ENCODE measurements at places on chromosomes 13 and 19. TPM values are rescaled to one million over a fixed set of nuclear protein-coding genes. Genes with fewer than 3 reads are reported as not detected.

DNA sequence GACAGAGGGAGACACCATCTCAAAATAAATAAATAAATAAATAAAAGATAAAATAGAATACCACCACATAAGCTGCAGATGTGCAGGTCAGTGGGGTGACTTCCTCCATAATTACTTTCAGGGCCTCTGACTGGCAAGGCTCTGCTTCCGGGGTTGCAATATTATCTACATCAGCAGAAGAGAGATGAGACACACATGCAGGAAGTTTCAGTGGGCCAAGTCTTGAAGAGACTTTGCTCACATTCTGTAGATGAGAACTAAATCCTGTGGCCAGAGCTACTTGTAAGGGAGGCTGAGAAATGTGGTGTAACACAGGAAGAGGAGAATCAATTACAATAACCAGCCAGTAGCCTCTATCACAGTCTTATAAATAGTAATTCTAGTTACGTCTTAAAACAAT, 89.9 kb upstream of the MAB21L1 start:
- no peaks in the 10 kb centered on the region for H3K27me3 ChIP-seq
- no peak overlapping the region for H3K4me3 ChIP-seq
- no peak overlapping the region for H3K27ac ChIP-seq

DNA sequence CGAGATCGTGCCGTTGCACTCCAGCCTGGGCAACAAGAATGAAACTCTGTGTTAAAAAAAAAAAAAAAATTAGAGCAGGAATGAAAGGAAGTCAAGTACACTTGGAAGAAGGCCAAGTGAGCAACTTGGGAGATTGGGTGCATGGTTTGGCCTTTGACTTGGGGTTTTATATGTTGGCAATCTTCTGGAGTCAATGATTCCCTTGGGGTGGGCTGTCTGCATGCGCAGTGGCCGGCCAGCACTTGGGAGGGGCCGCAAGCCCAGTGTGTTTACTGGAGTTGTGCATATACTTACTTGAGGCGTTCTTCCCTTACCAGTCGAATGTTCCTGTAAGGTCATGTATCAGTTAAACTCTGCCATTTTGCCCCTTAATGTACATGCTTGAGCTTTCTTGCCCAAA, 103.9 kb downstream of the FAM216B start:
- H3K4me3 ChIP-seq: no peak overlapping the region
- H3K4me1 ChIP-seq: peaks cover 13% of the 10 kb centered on the region
- no peak overlapping the region for H3K27ac ChIP-seq
- no peaks in the 10 kb centered on the region for H3K27me3 ChIP-seq

Gene TMEM145
- not detected for total RNA-seq

DNA sequence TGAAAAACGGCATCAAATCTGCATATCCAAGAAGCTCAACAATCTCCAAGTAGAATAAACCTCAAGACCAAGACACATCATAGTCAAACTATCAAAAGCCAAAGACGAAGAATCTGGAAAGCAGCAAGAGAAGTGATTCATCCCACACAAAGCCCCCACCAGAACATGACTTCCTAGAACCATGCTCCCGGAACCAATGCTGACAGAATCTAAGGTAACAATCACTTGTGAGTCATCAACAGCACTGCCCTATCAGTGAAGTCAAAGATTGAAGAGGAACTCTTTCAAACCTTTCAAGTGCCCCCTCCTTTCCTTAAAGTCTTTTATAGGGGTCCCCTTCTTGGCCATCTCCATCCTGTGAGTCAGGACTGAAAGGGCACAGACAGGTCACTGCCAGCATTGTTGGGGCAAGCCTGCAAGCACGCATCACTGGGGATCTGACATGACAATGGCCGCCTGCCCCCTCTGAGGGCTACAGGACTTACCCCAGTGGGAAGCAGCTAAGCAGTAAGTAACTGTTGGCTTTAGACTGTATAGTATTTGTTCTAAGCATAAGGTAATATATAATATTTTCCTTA, at the start of gene CCDC70:
Gene CCDC70 (plus strand): TSS at position 247 of the 578 bp plus-strand sequence. CDS start 3,443 bp downstream, outside the sequence.
- no peak within 1 kb of the TSS for H3K27ac ChIP-seq
- H3K4me1 ChIP-seq: no peaks in the 10 kb centered on the region
- H3K4me3 ChIP-seq: no peak within 1 kb of the TSS
- H3K36me3 ChIP-seq: no peaks in the 10 kb centered on the region
- no peaks in the 10 kb centered on the region for H3K27me3 ChIP-seq

GRCh38 chr13:39982745-39983144, 327.3 kb downstream of the COG6 start:
- no peak overlapping the region for H3K4me3 ChIP-seq
- no peaks in the 10 kb centered on the region for H3K36me3 ChIP-seq
- H3K4me1 ChIP-seq: no peaks in the 10 kb centered on the region
- H3K27ac ChIP-seq: no peak overlapping the region
- DNase-seq: no peak
- no peaks in the 10 kb centered on the region for H3K27me3 ChIP-seq

DNA sequence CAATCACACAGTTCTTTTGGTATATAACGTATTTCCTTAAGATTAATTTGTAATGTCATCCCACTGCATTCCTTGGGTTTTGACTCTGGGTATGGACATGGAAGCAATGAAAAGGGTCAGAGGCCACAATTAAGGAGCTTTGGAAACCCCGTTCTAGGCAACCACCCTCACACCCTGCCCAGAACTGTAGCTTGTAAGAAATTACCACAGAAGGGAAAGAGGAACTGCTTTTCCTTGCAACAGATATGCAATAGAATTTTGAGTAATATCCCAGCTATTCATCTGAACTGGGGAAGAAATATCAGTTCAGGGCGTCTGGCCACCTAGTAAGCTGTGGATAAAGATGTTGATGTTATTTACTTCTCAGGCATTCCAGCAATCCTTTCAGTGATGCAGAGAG, 985 bp upstream of the CLC start:
- no peaks in the 10 kb centered on the region for H3K27me3 ChIP-seq
- no peaks in the 10 kb centered on the region for H3K4me1 ChIP-seq
- no peak overlapping the region for H3K27ac ChIP-seq
- no peaks in the 10 kb centered on the region for H3K36me3 ChIP-seq

Gene PABPC3
- not detected for total RNA-seq

Gene SYNE4
- not detected for total RNA-seq

- H3K27ac ChIP-seq: no peak overlapping the region
- no peaks in the 10 kb centered on the region for H3K27me3 ChIP-seq
- H3K36me3 ChIP-seq: no peaks in the 10 kb centered on the region
- H3K4me1 ChIP-seq: peaks cover 42% of the 10 kb centered on the region
- DNase-seq: no peak
These were observed 13.7 kb downstream of the GAS6 start for GRCh38 chr13:113849981-113850721.

Measured in gastrocnemius medialis (tissue), 4 donors.